Colonic mucosa (tissue), 4 donors: ENCODE measurements at places on chromosomes 6 and 20.

DNA sequence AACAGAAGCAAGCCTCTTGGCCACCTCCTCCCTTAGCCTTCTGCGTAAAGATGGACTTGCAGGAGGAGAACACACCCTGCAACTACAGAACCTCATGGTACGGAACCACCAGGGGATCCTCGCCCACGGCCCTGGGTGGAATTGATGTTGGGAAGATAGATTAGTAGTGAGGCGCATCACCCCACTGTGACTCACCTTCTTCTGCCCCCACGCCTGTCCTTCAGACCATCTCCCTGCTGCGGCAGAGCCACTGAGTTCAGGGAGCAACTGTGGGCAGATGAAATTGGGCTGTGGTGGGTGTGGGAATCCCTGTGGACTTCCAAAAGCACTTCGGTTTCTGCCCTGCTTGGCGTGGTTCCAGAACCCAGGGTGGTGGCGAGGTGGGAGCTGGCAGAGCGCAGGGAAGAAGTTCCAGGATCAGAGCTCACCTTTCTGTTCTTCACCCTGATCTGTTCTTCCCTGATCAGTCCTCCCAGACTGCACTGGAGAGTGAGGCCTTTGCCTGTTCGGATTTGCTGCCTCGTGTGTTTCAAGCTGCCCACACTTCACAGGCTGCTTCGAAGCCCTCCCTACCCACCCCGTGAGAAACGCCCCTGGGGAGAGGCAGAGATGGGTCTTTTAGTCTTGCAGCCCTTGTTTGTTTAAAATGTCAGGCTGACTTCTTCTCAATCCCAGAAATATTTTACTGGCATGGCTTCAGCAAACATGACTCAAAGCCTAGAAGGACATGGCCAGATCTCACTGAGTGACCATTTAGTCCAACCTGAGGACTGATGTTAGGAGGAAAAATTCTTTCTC lies 92.8 kb upstream of the MLN start:
- no peaks in the 10 kb centered on the region for H3K27me3 ChIP-seq
- no peaks in the 10 kb centered on the region for H3K36me3 ChIP-seq
- no peak overlapping the region for H3K4me3 ChIP-seq
- H3K27ac ChIP-seq = no peak overlapping the region

- H3K27ac ChIP-seq = no peak overlapping the region
- no peaks in the 10 kb centered on the region for H3K36me3 ChIP-seq
- H3K4me1 ChIP-seq = no peaks in the 10 kb centered on the region
- H3K4me3 ChIP-seq = no peak overlapping the region
- DNase-seq = no peak
Observed at GRCh38 chr20:22904905-22905304, 130.2 kb upstream of the SSTR4 start.

GRCh38 chr6:36130667-36131510 lies 576 bp downstream of the MAPK13 start:
- H3K4me3 ChIP-seq = peak overlapping the region; percentile 62
- H3K27me3 ChIP-seq = no peaks in the 10 kb centered on the region
- DNase-seq = peak; percentile 69
- H3K4me1 ChIP-seq = peaks cover 8% of the 10 kb centered on the region
- peak overlapping the region; percentile 97 for H3K27ac ChIP-seq

- H3K27ac ChIP-seq = no peak overlapping the region
- no peaks in the 10 kb centered on the region for H3K27me3 ChIP-seq
- no peaks in the 10 kb centered on the region for H3K4me1 ChIP-seq
- H3K4me3 ChIP-seq = no peak overlapping the region
Observed at GRCh38 chr6:82196161-82196560, 51.4 kb downstream of the IBTK start.

GRCh38 chr6:45436544-45437438 lies 59.1 kb upstream of the SUPT3H start:
- no peaks in the 10 kb centered on the region for H3K27me3 ChIP-seq
- H3K4me1 ChIP-seq = peaks cover 4% of the 10 kb centered on the region
- no peaks in the 10 kb centered on the region for H3K36me3 ChIP-seq
- DNase-seq = no peak

DNA sequence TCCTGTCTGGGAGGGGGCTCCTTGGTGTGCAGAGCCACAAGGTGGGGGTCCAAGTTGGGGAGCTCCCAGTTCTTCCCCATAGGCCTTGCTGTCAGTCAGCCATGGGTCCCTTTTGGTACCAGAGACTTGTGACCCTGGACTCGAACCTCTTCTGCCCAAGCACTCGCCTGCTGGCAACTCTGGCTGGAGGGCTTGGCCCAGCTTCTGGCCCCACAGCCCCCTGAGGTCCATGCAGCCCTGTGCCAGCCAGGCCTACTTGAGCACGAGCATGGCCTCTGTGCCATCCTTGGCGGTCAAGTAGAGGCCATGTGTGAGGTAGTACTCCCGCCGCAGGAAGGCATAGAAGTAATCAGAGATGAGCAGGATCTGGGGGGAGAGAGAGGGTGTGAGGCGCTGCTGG lies 2.1 kb downstream of the MAP1LC3A start:
- H3K4me3 ChIP-seq = no peak overlapping the region
- H3K27ac ChIP-seq = no peak overlapping the region
- H3K36me3 ChIP-seq = no peaks in the 10 kb centered on the region
- H3K4me1 ChIP-seq = no peaks in the 10 kb centered on the region
